ENCODE measurements at places on chromosomes 1 and 21.

DNA sequence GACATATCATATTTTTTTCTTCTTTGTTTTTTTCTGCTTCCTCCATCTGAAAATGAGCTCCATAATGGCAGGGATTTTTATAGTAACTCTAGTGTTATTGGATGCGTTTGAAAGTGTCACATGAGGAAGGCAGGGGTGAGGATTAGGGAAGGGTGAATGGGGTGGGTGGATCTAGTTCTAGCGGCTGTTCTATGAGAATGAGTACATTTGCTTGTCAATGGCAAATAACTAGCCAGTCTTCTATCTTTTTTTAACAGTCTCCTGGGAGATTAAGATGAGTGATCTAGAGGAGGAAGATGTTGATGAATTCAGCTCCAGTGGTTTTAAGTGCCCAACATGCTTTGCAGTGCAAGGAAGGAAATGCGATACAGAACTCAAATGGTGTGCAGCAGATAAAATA is 5.8 kb downstream of the OR14I1 start:
- no peak for DNase-seq

GRCh38 chr21:31351438-31351837 is 7.4 kb upstream of the TIAM1 start:
- DNase-seq = peak; percentile 60

- no peak for DNase-seq
Observed at GRCh38 chr1:73326663-73327062, 871.3 kb downstream of the LRRIQ3 start.

GRCh38 chr1:25784575-25785051 is 15.4 kb upstream of the SELENON start:
- peak; percentile 18 for DNase-seq

- DNase-seq = no peak
Observed at GRCh38 chr1:202143768-202144401, 652 bp downstream of the ARL8A start.

DNA sequence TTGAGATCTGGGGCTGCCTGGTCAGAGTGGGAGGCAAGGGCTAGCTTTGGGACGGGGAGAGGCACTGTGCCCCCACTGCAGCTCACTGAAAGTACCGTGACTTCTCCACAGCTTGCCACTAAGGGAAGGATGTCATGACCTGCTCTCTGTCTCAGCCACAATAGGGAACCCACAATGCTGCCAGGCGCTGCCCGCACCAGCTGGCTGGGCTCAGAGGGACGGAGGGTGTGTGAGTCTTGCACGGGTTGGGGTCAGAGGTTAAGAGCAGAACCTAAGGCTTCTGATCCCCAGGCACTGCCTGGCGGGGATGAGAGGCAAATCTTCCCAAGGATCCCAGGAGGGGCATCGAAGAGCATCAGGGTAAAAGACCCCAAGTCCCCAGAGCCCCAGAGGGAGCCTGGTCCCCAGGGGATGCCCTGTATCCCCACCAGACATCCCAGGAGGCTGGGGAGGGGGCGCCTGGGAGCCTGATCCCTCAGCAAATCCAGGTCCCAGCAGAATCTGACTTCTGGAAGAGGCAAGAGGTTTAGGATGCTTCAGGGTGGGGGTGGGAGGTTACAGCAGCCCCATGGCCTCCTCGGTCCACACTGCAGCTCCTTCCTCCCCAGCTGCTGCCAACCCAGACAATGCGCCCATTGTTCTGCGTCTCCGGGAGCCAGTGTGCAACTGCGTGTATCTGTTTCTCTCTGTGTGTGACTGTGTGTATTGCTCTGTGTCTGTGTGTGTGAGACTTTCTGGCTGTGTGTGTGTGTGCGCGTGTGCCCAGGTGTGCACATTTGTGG is 2.0 kb upstream of the MARCKSL1 start:
- no peak for DNase-seq

DNA sequence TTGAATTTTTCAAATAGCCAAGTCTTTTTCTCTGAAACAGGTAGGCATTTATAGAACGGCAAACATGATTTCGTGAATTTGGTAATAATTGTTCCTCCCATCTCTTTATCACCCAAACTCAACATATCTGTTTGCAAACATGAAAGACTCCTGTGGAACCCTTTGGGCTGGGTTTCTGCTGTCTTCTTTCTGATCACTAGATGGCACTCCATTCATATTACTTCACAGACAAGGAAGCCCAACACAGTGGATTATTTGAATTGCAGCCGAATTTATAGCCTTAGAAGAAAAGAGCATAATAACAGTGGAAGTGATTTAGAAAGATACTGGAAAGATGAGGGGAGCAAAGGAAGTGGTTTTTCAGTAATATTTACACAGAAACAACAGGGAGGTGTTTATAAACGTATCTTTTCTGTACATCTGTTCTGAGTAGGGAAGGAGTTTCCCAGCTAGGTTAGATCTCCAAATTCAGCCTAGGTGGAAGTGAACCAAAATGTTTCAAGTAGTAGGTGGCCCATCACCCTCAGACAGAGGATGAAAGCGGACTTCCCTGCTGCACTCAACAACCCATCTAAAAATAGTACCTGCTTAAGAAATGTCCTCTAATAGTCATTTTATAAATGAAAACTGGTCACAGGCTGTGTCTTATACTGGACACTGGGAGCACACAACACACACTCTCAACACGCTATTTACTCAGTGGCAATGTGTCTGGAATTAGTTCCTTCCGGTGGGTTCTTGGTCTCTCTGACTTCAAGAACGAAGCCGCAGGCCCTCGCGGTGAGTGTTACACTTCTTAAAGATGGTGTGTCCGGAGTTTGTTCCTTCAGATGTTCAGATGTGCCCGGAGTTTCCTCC is 67.6 kb downstream of the MAP3K21 start:
- peak; percentile 64 for DNase-seq

DNA sequence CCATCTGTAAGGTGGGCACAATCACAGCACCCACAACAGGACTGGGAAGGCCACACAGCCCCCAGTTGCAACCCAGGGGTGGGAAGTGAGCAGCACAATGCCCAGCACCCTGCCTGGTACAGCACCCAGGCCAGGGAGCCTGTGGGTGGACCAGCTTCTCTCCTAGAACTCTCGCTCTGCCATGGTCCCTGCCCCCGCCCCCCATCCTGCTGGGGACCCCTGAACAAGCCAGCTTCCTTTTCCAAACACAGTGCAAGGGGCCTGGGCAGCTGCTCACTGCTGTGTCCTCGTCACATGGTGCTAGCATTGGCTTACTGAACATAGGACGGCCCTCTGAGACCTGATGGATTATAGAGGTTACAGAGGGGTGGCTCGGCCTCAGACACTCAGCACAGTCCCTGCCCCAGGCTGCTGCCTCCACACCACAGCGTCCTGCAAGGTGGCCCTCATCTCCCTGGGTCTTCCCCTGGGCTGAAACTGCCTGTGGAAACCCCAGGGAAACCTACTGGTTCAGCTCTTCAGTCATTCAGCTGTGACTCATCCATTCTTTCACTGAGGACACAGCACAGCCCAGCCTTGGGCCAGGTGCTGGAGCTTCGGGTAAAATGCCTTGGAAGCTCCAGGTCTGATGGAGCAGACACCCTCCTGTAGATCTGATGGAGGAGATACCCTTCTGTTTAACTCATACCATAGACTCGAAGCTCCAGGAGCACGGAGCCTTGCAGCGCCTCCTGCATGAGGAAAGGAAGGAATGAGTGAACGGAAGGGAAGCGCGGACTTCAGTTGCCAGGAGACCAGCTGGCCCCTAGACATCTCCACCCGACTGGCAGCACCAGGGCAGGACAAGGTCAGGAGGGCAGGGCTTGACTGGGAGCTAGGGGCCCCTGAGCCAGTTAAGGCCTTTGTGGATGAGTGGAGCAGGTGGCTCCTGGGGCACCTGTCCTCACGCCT is 8.1 kb upstream of the PRDM16 start:
- DNase-seq = no peak
